ENCODE measurements at places on chromosomes 7 and 10. TPM values are rescaled to one million over a fixed set of nuclear protein-coding genes. Genes with fewer than 3 reads are reported as not detected.

PON1 gene
- not detected for total RNA-seq

DNA sequence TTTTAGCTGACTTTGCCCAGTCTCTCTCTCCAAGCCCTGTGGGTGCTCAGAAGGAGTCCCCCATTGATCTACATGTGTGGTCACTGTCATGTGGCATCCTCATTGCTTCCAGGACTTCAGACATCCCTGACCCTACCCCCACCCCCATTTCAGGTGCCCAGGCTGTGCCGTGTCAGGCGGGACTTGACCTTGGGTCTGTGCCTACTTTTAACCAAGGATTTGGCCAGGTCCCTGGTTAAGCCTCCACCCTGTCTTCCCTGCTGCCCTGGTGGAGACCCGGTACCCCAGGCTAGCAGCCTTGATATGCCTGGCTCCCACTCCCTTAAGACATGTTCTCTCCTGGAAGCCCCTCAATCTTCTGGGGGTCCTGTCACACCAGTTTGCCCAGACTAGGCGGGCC lies 31.3 kb downstream of the PRF1 start:
- H3K27me3 ChIP-seq = no peaks in the 10 kb centered on the region
- no peaks in the 10 kb centered on the region for H3K36me3 ChIP-seq
- no peak for DNase-seq

DNA sequence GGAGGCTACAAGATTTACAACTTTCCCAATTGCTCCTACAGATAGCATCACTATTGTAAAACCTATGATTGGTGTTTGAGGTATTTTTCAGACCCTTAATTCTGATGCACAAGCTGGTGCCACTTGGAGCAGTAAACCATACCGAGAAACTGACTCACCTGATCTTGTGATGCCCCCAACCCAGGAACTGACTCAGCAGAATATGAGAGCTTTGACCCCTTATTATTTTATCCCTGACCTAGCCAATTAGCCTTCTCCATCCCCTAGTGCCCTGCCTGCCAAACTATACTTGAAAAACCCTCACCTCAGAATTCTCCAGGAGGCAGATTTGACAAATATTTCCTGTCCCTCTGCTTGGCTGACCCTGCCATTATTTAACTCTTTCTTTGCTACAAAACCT lies 585.9 kb upstream of the GHITM start:
- H3K27me3 ChIP-seq = no peaks in the 10 kb centered on the region
- H3K4me3 ChIP-seq = no peak overlapping the region
- no peak for DNase-seq
- no peaks in the 10 kb centered on the region for H3K4me1 ChIP-seq
- H3K27ac ChIP-seq = no peak overlapping the region

ATRNL1 gene
- total RNA-seq = 0.35 TPM

DNA sequence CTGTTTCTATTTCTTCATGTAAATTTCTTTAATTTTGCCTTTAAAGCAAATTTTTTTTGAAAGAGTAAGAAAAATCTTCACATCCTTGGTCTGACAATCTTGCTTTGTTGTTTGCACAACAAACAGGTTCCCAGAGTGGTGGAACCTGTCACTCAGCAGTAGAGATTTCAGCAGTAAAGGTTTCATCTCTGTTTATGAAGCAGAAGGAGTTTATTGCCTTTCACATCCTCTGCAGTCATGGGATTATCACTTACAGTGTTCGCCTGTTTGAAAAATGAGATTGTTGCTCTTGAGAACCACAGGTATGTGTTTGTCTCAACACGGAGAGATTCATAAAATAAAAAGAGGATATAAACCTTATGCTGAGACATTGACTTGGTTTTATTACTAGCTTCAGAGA lies 342.6 kb downstream of the IPMK start:
- H3K27ac ChIP-seq = no peak overlapping the region
- no peak overlapping the region for H3K4me3 ChIP-seq
- DNase-seq = no peak
- no peaks in the 10 kb centered on the region for H3K27me3 ChIP-seq
- no peaks in the 10 kb centered on the region for H3K36me3 ChIP-seq

TFR2 gene
- total RNA-seq = 6.7 TPM

DNA sequence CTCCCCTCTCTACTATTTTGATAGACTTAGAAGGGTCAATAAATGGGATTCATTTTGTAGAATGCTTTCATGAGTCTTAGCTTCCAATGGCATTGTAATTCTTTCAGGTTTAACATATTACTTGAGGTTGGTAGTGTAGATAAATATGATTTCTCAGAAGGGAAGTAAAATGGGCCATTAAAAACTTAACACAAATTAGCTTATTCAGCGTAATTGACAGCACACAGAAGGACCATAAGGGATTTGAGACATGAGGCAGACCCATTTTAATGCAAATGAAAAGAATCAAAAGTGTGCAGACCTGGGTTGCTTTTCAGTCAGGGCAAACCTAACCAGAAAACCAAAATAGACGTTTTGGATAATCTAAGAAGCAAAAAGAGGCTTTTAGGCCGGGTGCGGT lies 156.6 kb upstream of the CNTNAP2 start:
- no peak for DNase-seq
- no peaks in the 10 kb centered on the region for H3K27me3 ChIP-seq
- H3K27ac ChIP-seq = no peak overlapping the region
- H3K4me3 ChIP-seq = no peak overlapping the region

- H3K27me3 ChIP-seq = no peaks in the 10 kb centered on the region
- H3K27ac ChIP-seq = no peak overlapping the region
- DNase-seq = no peak
- H3K4me3 ChIP-seq = no peak overlapping the region
These were observed 42.3 kb upstream of the KMT2C start for GRCh38 chr7:152478140-152478539.

- DNase-seq = no peak
- peaks cover 23% of the 10 kb centered on the region for H3K27me3 ChIP-seq
- no peaks in the 10 kb centered on the region for H3K36me3 ChIP-seq
- no peak overlapping the region for H3K4me3 ChIP-seq
- peaks cover 6% of the 10 kb centered on the region for H3K4me1 ChIP-seq
- no peak overlapping the region for H3K27ac ChIP-seq
These were observed 20.8 kb upstream of the PTF1A start for GRCh38 chr10:23171232-23171876.

DNA sequence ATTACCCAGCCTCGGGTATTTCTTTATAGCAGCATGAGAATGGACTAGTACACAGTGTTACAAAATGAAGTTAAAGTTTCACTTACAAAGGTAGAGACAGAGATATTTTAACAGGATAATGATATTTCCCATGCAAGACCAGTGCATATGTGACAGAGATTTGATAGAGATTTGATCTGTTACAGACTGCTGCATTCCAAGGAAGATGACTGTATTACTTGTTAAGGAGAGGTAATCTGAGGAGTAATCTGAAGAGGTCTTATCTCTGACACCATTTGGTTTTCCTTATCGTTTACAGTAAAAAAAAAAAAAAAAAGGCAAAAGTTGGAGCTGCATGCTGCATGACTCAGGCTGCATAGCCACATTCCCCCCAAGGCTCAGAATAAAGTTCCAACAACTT lies 289.6 kb downstream of the POM121L12 start:
- no peaks in the 10 kb centered on the region for H3K36me3 ChIP-seq
- H3K27ac ChIP-seq = no peak overlapping the region
- no peaks in the 10 kb centered on the region for H3K27me3 ChIP-seq

OPN4 gene
- total RNA-seq = not detected

CCDC7 gene
- 48.1 TPM for total RNA-seq

Measured in T-cell (primary cell).